Ureter (tissue), 1 donor: ENCODE measurements at places on chromosomes 7 and 10. TPM values are rescaled to one million over a fixed set of nuclear protein-coding genes. Genes with fewer than 3 reads are reported as not detected.

IDE gene
- 55.2 TPM for total RNA-seq

PLCE1 gene
- total RNA-seq: 59.2 TPM

RARRES2 gene
- 91.0 TPM for total RNA-seq

ANK3 gene
- 86.0 TPM for total RNA-seq

MMD2 gene
- total RNA-seq: not detected
